ENCODE measurements at places on chromosomes 11 and 22. TPM values are rescaled to one million over a fixed set of nuclear protein-coding genes. Genes with fewer than 3 reads are reported as not detected.

Gene PRG2
- not detected for total RNA-seq

Gene MRGPRE
- total RNA-seq = not detected

Gene KCNQ1OT1
- 3.9 TPM for total RNA-seq

Gene PVALB
- not detected for total RNA-seq

Gene PGA5
- 2.1 TPM for total RNA-seq

Gene ADAMTS15
- total RNA-seq = 29.6 TPM

Gene UPK3A
- total RNA-seq = not detected

Gene SPDYC
- total RNA-seq = not detected

Gene OR56A1
- total RNA-seq = under 0.01 TPM

Gene CADM1
- total RNA-seq = 4.6 TPM

Gene PRODH
- total RNA-seq = under 0.01 TPM

Gene FOLH1
- total RNA-seq = not detected

Gene SAMM50
- 47.5 TPM for total RNA-seq

Gene OR2AG2
- 0.16 TPM for total RNA-seq

Gene AAMDC
- 46.9 TPM for total RNA-seq

Gene MS4A14
- total RNA-seq = not detected

Gene OR5A1
- not detected for total RNA-seq

Gene OR51I1
- total RNA-seq = 0.60 TPM

Gene TP53AIP1
- 0.17 TPM for total RNA-seq

Gene AIFM3
- total RNA-seq = 1.4 TPM

Gene LRP4
- total RNA-seq = 3.2 TPM

Gene OTUB1
- 45.5 TPM for total RNA-seq

Gene KRTAP5-11
- total RNA-seq = not detected

Gene RBM4
- 118 TPM for total RNA-seq

Gene SUSD2
- total RNA-seq = 0.26 TPM

Gene ST14
- 0.09 TPM for total RNA-seq

Gene INS
- total RNA-seq = not detected

Gene C1QTNF4
- 0.16 TPM for total RNA-seq

Gene SLC22A9
- not detected for total RNA-seq

Gene APOL6
- 13.7 TPM for total RNA-seq

Gene KCNA4
- not detected for total RNA-seq

Gene KRTAP5-9
- not detected for total RNA-seq

Gene OR8G1
- total RNA-seq = not detected

Gene OR5P2
- total RNA-seq = not detected

Gene KDM4D
- 0.09 TPM for total RNA-seq

Gene TBX1
- total RNA-seq = 0.32 TPM

Gene HBG1
- total RNA-seq = not detected

Gene MUC6
- not detected for total RNA-seq

Gene TRIM49
- total RNA-seq = not detected

Gene SCGB1D1
- not detected for total RNA-seq

Gene KRTAP5-2
- not detected for total RNA-seq

All from bronchial smooth muscle cell (primary cell).